Activated T-cell treated with anti-CD3 and anti-CD28 coated beads for 4 hours (primary cell): ENCODE measurements at places on chromosomes 11 and 22.

DNA sequence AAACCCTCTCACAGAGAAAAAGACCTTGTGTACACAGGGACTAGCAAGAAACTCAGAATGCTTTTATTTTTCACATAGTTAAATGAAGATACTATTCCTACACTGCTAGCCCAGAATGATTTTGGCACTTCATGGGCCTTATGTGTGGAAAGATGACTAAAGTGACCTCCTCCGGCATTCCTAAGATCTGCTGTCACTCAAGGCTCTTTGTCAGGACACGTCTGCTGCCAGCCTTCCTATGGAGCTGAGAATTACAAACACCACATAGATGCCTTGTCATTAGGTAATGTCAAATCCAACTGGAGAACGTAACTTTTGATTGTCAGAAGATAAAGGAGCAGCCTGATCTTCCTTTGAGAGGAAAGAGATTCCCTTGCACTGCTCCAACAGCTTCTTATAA is 249.1 kb downstream of the FAT3 start:
- DNase-seq = no peak

- DNase-seq = no peak
Observed at GRCh38 chr22:33350961-33351360, 292.8 kb upstream of the SYN3 start.

DNA sequence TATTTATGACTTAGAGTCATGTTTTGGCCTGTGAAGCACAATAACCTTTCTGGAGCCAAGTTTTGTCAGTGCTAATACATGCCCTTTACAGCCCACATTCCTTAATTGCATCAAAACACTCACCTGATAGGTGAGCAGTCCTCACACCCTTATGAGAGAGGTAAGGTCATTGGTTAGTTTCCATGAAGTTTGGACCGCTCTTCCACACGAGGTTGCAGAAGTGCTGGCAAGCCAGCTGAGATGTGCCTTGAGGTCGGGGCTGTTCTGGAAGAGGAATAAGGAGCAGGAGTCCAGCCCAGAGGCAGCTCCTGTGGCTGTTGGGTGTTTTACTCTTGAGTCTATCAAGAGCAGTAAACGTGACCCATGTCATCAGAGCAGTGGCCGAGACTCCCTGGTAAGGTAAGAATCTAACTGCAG is 76.3 kb downstream of the CYB5R2 start:
- DNase-seq = no peak

GRCh38 chr11:34890812-34891211 is 25.4 kb downstream of the APIP start:
- no peak for DNase-seq

- peak; percentile 4 for DNase-seq
Observed at GRCh38 chr11:86743223-86744118, 56.9 kb upstream of the PRSS23 start.

DNA sequence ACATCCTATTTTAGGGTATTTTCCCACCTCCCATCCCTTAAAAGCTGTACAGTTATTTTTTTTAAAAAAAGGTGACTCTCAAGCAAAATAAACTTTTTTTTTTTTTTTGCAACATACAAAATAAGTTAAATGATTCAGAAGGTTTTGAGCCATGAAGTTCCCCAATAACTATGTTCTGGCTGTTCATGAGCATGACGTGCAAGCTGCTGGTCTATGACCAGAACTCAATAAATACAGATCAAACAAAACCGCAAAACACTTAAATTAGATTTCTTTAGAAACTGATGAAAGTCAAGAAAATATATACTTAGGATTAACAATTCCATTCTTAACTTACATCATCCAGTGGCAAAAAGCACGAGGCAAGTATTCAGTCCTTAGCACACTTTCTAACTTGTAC is 24.1 kb upstream of the CLNS1A start:
- no peak for DNase-seq

- DNase-seq = no peak
Observed at GRCh38 chr22:11629661-11630385, 3898.2 kb upstream of the OR11H1 start.

- DNase-seq = no peak
Observed at GRCh38 chr11:126810776-126811175, 189.8 kb downstream of the KIRREL3 start.

DNA sequence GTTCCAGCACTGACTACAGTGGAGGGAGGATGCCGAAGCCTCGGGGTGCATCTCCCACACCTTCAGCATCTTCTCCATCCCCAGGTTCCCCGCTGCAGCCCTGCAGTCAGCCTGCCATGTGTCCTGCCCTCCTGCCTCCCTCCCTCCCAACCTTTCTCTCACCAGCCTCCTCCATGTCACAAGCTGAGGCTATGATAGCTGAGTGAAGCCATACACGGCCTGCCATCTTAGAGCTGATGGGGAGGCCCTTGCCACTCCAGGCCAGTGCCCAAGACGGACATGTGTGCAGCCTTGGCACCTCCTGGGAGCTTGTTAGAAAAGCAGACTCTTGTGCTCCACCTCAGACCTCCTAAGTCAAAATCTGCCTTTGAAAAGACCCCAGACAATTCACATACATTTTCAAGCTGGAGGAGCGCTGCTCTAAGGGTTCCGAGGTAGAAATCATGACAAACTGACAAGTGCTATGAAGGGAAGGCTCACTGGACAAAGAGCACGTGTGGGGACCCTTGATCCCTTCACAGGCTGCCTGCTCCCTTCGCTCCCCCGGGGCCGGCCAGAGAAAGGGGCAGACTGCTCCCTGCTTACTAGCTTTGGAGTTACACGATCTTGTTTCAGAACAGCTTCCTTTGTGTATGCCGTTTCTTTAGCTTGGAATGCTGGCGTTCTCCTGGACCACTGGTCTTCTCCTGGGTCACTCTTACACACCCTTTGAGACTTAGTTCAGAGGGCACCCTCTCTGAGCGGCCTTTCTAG is 123.9 kb downstream of the ST3GAL4 start:
- DNase-seq = no peak

DNA sequence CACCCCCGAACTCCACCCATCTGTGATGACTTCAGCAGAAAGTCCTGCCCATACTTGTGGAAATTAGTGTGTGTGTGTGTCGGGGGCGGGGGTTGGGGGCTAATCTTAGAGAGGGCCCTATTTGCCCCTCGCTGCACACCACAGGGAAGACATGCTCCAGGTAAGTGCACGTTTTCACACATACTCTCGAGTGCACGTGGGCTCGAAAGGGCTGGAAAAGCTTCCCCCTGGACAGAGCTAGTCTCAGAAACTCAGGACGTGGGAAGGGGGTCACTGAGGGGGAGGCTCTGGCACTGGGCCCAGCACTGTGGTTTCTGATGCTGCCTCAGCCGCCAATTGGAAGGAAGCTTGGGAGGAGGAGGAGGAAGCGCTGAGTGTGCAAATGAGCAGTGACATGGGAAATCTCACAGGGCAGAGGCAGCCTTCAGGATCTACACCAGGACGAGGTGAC is 40.7 kb upstream of the CD82 start:
- DNase-seq = no peak

DNA sequence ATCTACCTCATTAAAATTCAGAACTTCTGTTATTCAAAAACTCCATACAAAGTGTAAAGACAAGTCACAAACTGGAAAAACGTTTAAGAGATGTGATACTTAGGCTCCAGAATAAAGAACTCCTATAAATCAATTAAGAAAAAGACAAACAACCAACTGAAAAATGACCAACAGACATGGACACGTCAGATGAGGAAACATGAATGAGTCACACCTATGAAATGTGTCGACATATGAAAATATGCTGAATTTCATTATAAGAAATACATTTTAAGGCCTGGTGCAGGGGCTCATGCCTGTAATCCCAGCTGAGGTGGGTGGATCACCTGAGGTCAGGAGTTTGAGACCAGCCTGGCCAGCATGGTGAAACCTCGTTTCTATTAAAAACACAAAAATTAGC is 78.7 kb downstream of the ENTHD1 start:
- DNase-seq = no peak

GRCh38 chr22:40381461-40381860 is 11.1 kb downstream of the SGSM3 start:
- no peak for DNase-seq

DNA sequence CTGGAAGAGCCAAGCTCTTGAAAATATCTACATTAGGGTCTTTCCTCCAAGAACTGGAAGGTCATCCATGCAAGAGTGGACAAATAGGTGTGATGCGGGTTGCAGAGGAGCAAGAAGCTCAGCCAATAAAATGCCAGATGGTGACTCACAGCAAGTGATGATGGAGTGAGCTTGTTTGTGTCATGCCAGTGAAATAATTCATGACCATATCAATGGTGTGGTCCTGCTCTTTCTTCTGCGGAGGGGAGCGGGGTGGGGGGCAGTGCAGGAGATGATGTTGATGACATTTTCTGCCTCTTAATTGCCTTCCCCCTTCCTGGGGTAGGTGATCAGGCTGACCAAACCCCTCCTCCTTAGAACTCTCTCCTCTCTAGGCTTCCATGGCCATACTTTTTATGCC is 118.5 kb upstream of the TIMP3 start:
- no peak for DNase-seq

GRCh38 chr11:12319461-12319951 is 57.9 kb upstream of the PARVA start:
- DNase-seq = no peak

GRCh38 chr11:61762798-61763197 is 10.4 kb downstream of the MYRF start:
- no peak for DNase-seq

DNA sequence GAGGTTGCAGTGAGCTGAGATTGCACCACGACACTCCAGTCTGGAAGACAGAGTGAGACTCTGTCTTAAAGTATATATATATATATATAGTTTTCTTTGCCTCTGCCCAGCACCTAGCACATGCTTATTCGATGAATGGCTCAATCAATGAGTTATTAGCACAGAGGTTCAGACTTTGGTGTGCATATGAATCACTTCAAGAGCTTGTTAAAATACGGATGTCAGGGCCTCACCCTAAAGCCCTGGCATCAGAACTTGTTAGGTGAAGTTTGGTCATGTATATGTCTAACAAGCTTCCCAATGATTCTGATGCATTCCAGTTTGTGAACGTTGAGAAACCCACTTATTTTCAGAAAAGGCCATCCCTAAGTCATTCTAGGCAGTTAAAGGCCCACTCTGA is 21.8 kb upstream of the TMEM86A start:
- no peak for DNase-seq

- DNase-seq = no peak
Observed at GRCh38 chr11:61910187-61911127, 6.9 kb downstream of the RAB3IL1 start.

DNA sequence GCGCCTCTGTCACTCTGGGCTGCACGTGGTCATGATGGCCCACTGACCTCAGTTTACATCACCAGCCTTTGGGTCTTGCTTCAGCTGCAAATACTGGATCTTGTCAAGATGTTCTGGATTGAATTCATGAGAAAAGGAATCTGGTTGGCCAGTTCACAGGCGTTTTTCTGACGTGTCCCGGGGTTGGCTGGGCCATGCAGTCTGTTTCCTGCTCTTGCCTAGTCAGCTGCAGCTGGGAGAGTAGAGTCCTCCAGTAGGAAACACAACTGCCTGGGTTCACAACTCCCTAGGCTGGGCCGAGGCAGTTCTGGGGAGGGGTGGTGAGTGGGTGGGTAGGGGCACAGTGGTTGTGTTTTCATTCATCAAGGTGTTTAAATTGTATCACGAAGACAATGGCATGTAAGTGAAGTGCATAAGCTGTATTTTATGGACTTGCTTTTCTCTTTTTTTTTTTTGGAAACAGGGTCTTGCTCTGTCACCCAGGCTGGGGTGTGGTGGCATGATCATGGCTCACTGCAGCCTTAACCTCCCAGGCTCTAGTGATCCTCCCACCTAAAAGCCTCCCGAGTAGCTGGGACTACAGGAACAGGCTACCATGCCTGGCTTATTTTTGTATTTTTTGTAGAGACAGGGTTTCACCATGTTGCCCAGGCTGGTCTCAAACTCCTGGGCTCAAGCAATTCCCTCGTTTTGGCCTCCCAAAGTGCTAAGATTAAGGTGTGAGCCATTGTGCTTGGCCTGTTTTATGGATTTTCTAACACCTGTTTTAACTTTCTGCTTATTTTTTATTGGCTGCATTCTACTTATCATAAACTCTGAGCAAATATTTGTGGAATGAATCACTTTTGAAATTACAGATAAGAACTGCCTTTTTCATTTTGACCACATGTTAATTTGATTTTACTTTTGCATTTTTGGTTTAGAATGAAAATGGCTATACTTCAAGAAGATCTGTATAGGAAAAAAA is 54.0 kb upstream of the PITPNB start:
- DNase-seq = no peak

DNA sequence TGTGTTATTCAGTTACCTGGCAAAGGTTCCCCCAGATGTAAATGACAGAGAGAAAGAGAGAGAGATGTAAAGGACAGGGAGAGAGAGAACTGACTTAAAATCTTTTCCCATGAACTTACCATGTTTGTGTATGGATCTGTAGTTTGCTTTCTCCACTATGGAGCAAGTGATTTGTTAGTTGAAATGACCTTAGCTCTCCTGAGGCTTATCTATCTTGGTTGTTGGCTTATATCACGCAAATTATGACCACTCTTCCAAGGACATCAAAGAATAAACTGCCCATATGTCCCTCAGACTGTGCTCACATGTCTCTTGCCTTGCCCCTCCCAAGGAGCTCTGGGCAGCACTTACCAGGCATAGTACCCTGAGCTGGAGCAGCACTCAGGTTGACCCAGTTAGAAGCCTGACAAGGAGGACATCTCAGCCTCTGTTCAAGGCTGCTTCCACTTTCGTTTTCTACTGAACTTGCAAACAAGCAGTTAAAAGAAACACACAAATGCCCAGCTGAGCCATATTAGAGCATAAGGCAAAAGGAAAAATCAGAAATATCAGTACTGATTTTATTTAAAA is 95.3 kb upstream of the RCN1 start:
- DNase-seq = no peak

DNA sequence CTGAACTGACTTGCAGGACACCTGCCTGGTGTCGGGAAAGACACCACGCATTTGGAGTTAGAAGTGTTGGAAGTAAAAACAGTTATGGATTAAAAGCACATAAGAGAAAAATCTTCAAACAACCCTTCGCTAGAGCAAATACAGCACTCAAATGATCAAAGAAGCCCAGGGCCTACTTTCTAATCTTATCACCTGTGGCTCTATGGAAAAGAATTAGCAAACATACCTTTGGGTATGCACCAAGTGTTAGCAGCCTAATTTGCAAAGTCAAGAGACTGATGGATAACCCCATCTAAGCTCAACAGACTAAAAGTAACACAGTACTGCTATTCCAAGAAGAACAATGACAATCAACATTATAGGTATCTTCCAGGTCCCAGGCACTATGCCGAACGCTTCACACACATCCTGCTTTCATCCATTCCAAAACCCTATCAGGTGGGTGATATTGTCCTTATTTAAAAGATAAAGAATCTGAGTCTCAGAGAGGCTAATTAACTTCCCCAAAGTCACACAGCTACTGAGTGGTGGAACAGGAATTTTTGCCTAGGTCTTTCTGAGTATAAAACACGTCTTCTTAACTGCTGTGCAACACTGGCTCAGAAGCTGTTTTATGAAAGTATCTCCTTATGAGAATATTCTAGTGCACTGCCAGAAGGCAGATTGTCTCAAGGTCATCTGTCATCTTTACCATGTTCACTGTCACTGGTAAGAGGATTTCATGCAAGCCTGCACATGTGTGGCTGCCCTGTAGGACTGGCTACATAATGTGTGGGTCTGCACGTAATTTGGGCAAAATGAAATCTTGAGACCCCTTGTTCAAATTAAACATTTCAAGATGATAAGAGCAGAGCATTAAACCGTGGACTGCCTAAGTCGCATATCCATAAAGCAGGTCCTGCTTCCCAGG is 16.4 kb downstream of the SLC1A2 start:
- no peak for DNase-seq
